ENCODE measurements at places on chromosomes 5 and 9.

GRCh38 chr5:130893006-130893405 lies 272.1 kb downstream of the HINT1 start:
- DNase-seq, result no peak

DNA sequence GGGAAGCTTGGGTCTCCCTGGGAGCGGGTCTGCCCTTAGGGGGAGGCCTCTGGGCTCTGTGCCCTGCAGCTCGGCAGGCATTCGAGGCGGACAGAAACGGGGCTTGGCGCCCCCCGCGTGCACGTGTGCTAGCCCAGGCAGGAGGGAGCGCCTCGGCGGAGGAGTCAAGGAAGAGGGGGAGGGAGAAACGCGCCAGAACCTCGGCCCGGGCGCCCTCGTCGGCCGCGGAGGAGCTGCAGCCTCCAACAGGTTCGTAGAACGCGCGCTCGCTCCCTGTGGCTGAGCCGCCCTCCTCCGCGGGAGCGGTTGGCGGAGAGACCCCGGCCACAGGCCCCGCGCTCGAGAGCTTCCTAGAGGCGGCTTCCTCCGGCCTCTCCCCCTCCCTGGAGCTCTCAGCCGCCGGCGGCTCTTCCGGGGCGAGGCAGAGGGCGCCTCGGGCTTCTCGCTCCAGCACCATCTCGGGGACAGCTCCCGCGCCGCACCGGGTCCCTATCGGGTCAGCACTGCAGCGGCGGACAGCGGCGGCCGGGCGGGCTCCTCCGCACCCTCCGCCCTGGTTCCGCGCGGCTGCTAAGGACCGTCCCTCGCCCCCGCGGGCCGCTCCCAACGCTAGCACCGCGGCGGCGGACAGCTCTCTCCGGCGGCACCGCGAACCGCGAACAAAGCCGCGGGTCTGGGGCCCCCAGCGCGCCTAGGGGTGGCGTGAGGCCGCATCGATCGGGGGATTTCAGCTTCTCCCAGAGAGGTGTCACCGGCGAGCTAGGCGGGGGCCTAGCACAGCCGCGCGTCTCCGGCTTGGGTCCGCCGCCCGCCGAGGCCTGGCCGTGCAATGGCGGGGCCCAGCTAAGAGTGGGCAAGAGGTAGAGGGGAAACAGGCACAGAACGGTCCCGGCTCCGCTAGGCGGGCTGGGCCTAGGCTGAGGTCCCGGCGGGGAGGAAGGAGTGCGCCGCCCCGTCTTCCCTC lies 74.6 kb upstream of the CPLX2 start:
- DNase-seq, result peak; percentile 75

DNA sequence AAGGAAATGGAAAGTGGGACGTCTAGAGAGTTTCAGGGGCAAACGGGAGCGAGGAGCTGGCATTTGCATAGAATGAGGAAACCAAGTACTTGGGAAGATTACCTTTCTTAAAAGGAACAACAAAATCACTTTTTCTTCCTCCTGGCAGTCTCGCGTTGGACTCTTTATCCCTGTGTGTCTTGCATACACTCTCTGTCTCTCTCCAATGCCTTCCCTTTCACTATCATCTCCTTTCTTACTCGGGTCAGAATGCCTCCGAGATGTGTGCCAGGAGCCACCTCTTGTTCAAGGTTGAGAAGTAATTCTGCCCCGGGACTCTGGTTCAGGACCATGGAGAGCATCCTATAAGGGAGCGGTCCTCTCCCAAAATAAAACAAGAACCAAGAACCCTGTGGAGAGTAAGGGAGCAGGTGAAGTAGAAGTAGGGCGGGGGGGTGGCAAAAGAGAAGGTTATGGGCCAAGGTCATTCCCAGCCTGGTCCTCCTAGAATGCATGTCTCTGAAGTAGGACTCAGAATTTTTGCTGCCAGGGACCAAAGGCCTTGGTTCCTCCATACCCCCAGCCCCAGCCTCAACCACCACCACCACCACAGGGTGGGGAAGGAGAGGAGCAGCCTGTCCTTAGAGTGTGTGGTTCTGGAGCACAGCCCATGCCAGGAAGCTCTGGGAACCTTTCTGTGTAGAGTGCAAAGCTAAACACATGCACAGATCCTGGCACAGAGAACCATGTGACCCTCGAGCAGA lies 72.1 kb upstream of the ARAP3 start:
- peak; percentile 37 for DNase-seq

DNA sequence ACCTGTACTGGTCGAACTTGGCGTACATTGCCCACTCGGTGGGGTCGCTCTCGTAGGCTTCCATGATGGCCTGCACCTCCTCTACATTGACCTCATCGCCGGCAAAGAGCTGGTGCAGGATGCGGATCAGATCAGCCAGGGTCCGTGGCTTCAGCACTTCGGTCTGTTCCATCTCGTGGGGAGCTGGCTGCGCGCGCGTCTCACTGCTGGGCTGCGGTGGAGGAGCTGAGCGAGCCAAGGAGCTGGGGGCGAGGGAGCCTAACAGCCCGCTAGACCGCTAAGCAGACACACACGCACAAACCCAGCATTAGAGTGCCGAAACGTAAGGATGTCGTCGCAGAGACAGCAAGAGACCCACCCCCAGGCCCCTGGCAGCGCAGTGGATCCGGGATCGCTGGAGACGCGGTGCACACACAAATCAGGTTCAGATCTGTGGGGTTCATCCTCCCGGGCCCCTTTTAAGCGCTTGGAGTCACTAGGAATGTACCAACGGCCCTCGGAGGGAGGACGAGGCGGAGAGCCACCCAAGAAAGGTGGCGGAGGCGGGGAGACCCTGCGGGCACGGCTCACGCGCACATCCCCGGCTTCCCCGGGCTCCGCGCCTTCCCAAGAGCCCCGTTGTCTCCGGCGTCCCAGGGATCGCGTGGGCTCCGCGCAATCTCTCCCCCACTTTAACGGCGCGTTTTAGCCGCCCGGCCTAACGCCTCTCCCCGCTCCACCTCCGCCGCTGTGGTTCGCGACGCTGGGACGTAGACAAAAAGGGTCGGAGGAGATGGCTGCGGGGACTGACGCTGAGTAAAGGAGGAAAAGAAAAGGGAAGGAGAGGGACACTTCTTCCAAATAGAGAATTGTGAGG lies at the start of gene CDO1:
Gene CDO1 (minus strand): TSS at position 434 of the 856 bp plus-strand sequence. CDS start 262 bp downstream, at position 172.
- DNase-seq, result peak; percentile 68

- DNase-seq, result no peak
Observed at GRCh38 chr9:114003351-114003750, 74.7 kb downstream of the AMBP start.

- no peak for DNase-seq
Observed at GRCh38 chr5:64814073-64814472, 45.3 kb downstream of the CWC27 start.

DNA sequence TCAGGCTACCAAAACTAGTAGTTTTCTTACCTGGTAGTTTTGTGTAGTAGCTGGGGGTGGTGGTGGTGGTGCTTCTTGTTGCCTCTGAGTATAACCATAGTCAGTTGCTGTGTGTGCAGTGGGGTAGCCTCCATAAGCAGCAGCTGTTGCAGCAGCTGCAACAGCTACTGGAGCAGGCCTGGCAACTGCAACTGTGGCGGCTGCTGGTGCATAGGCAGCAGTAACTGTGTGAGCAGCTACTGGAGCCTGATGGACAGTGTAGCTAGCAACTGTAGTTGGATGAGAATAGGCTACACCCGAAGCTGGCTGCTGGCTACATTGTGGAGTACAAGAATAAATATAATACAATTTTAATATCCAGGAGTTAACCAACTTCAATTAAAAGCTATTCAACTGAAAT lies 24.7 kb downstream of the ZFR start:
- DNase-seq, result no peak
